ENCODE measurements at places on chromosomes 4 and X.

DNA sequence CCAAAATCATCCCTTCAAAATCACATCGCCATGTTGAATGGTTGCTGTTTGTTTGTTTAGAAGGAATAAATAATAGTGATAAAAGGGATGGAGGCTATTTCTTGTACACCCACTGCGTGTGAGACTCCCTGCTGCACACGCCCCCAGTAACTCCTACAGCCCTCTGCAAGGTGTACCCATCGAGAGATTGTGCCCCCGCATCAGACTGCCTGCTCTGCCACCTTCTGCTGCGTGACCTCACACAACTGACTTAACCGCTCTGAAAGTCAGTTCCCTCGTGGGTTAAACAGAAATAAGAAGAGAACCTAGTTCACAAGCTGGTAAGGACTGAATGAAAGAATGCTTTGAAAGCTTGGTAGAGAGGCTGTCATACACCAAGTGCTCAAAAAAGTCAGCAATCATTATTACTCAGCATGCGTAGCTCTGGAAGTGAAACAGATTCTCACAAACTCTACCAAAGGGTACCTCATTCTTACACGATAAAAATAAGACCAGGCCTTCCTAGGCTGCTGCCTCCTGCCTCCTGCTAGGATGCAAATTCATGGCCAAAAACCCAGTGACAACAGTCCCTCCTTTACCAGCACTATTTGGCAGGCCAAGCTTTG, 147.1 kb downstream of the CPEB2 start:
- no peak for DNase-seq

DNA sequence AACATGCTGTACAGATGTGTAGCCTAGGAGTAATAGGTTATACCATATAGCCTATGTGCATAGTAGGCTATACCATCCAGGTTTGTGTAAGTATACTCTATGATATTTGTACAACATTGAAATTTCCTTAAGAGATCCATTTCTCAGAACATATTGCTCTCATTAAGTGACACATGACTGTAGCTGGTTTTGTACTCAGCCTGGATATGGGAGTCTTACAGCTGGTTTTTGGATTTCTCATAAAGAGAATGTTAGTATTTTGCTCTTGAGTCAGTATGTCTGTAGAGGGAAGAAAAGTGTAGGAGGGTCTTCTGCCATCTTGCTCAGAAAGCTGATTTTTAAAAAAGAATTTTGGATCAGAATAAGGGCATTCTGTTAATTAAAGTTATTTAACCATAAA, 85.3 kb downstream of the SMARCA5 start:
- no peak for DNase-seq

- DNase-seq: no peak
Measured at GRCh38 chr4:104966349-104967033, 180.2 kb upstream of the TET2 start.

- DNase-seq: no peak
Measured at GRCh38 chr4:90648791-90649190, 521.6 kb downstream of the CCSER1 start.

Measured in NCI-H2081 (cell line).